Left forelimb (tissue), 1 donor: ENCODE measurements at places on chromosomes 7 and 10.

DNA sequence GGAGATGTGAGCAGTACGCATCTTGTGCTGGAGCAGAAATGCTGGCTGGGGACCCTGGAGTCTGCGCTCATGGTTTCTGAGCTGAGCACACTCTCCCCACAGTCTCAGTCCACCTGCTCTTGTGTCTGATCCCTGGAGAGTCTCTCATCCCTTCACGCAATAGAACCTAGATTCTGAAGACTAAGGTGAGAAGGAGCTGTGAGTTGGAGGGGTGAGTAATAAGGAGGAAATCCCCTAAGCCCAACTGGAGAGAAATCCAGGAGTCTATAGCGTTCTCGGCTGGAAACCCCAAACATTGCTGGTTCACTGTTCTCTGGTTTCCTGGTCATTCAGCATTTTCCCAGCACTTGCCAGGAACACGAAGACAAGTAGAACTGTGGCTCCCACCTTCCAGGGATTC is 68.3 kb upstream of the SMNDC1 start:
- no peak for DNase-seq

GRCh38 chr10:119431034-119431772 is 111.3 kb downstream of the RGS10 start:
- DNase-seq, result no peak

- DNase-seq, result no peak
Observed at GRCh38 chr10:129605266-129605985, 138.4 kb downstream of the MGMT start.

DNA sequence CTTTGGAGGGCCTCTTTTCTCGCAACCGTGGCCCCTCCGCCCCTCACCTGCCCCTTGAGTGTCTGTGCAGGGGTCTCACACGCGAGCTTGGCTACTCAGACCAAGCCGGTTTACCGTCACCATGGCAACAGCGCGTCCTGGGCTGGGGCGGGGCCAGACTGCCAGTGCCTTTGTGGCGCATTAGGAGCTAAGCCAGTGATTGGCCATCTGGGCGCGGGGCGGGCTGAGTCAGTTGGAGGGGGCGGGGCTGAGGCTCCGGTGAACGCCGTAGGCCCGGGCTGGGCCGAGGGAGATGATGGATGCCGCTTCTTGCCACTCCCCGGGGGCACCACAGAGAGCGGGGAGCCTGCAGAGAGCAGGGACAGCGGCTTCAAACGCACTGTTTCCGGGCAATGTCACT is 48.7 kb upstream of the FXYD4 start:
- DNase-seq, result peak; percentile 89

DNA sequence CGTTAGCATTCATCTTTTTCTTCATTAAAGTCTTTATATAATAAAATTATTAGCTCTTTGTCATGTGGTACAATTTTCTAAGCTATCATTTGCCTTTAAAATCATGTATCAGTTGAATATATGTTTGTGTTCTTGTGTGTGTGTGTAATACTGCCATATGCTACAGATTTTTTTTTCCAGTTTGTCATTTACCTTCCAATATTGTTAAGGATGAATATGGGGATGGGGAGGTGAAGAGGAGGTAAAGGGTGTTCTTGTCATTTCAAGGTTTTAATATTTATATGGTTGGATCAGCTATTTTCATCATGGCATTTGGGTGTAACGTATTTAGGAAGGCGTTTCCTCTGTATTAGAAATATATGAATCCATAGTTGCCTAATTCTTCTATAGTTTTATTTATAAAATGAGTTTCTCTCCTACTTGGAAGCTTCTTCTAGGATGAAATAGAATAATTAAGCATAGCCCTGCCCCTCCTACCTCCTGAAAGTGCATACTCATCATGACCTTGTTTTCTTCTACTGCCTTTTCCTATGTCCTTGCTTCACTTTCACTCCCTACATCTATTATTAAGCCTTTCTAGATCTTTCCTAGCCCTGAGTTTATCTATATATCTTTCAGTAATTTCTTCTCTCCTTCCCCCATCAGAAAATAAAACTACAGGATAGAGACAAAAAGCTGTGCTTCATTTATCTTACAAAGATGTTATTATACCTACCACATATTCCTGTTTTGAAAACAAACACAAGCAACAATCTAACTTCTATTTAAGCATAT is 25.1 kb downstream of the RAB18 start:
- DNase-seq, result no peak
